ENCODE measurements at places on chromosomes 16 and 17. TPM values are rescaled to one million over a fixed set of nuclear protein-coding genes. Genes with fewer than 3 reads are reported as not detected.

Gene RFNG
- 38.8 TPM for total RNA-seq

Gene LMF1
- 2.6 TPM for total RNA-seq

Gene RNF227
- total RNA-seq: 0.35 TPM

Gene NPIPA8
- not detected for total RNA-seq

Gene CDH5
- total RNA-seq: 1.2 TPM

Gene NOXO1
- 1.2 TPM for total RNA-seq

Gene LGALS9B
- not detected for total RNA-seq

Gene TLCD3B
- not detected for total RNA-seq

Gene SLC46A1
- 2.8 TPM for total RNA-seq

Gene MAP2K6
- total RNA-seq: 1.8 TPM

Gene NQO1
- total RNA-seq: 135 TPM

Gene NUBP2
- 138 TPM for total RNA-seq

Gene TMEM88
- total RNA-seq: 19.8 TPM

Gene PLA2G10
- 0.22 TPM for total RNA-seq

Gene IRX3
- total RNA-seq: 28.7 TPM

Gene KRT13
- 1.0 TPM for total RNA-seq

Gene CSH2
- total RNA-seq: not detected

Gene SYT17
- 0.07 TPM for total RNA-seq

Gene PHOSPHO1
- total RNA-seq: not detected

Gene EFNB3
- 1.7 TPM for total RNA-seq

Gene CBX2
- total RNA-seq: 11.1 TPM

Gene CFAP97D1
- total RNA-seq: not detected

Measured in epithelial cell of proximal tubule (primary cell).